ENCODE measurements at places on chromosomes 16 and 17.

DNA sequence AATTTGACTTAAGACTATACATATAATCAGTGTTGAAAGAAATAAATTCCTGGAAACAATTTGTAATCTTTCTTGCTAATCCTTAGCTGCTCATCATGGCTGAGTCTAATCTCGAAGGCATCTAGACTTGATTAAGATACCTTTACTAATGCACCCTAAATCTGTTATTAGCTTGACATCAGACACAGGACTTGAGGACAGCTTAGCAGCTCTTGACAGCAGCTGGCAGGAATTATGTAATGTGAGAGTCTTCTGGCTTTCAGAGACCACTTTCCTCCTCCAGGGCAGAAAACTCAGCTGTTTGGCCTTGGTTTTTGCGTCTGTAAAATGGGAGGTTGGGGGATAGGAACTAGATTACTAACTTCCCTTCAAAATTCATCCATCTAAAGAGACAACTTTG lies 7.1 kb upstream of the MPP2 start:
- DNase-seq: no peak

GRCh38 chr16:17836868-17837602 lies 366.3 kb upstream of the XYLT1 start:
- DNase-seq: no peak

DNA sequence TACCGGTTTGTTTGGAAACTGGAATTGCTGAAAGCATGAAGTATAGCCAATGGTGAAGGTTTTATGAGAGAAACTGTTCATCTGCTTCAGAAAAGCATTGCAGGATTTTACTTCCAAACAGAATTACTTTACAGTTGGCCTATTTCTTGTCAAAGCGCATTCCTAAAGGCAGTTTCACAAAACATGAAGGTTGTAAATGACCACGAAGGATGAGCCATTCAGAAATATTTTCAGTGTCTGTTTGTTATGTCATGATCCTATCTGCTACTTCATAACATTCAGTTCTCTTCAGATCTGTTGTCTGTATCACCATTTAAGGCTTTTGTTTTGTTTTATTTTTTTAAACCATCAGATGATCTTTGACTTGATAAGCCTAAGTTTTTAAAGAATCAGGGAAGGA lies 45.7 kb downstream of the AATF start:
- DNase-seq: no peak

DNA sequence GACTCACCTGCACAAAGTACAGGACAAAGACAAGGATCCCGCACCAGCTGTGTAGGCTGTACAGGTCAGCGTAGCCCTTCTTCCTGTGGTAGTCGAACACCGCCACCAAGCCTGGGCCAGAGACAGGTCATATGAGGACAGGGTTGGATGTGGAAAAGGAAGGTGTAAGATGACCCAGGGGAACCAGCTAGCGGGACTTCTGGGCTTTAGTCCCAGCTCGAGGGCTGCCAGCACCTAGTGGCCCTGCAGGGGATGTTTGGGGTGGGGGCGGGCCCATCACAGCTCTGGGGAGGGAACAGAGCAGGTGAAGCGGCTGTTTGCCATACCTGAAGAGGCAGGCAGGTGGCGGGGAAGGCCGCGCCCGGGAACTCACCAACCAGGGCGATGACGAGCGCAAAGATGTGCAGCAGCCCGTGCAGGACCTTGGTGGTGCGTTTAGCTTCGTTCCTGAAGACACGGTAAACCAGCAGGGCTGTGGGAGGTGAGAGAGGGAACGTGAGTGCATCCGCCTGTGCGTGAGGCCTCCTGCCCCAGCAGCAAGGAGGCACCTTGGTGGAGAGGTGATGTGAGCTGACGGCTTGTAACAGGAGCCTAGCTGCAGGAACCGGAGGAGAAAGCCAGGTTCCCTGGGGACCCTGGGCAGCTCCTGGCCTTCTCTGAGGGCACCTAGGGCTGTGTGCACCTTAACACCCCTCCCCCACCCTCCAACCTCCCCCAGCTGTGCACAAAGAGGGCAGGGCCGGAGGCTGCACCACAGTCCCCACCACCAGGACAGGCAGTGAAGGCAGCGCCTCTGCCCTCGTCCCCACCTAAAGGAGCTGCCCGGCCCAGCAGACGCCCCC lies 10.2 kb downstream of the CYB561 start:
- DNase-seq: no peak

DNA sequence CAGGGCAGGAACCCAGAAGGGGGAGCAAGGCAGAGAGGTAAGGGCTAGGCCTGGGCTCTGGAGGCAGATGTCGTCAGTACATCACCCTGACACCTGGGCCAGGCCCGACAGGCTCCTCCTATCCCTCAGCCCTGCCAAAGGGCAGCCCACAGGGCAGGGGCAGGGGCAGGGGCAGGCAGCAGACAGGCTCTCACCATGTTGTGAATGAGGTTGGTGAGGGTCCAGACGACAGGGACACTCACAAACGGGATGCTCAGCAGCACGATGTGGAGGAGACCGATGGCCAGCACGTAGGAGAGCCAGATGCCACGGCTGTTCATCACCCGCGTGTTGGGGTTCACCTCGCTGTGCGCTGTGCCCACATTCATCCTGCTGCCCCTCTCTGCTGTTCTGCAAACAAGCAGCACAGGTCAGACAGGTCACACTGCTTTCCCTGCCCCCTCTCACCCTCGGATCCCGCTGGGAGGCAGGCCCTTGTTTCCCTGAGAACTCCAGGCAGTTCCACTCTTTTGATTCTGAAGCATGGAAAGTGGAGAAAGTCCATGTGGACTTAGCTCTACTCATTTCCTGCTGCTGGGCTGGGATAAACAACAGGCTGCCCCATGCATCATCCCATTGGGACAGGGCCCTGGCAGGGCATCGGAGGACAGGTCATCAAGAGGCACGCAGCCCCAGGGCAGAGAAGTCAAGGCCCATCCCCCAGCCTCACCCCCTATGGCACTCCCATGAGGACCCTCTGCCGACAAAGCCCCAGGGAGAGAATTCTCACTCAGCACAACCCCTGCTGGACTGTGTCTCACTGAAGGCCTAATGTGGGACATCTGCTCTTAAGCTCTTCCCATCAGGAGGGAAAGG lies 3.3 kb downstream of the ORMDL3 start:
- DNase-seq: no peak

DNA sequence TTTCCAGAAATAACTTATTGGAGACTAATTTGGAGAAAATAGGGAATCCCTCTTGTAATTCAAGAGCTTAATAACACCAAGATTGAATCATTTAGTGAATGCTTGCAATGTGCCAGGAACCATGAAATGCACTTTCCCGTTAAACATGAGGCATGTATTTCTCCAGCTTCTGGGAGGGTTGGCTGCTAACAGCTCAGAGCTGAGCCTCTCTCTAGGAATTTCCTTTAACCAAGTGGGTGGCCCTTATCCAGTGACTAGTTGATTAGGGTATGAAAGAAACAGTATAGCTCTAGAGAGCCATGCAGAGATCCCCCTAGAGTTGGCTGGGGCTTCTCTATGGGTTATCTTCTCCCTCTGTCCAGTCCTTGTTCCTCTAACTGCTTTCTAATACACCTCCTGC lies 356.4 kb upstream of the GOT2 start:
- no peak for DNase-seq

- no peak for DNase-seq
Observed at GRCh38 chr16:389352-389751, 7.6 kb upstream of the PGAP6 start.

DNA sequence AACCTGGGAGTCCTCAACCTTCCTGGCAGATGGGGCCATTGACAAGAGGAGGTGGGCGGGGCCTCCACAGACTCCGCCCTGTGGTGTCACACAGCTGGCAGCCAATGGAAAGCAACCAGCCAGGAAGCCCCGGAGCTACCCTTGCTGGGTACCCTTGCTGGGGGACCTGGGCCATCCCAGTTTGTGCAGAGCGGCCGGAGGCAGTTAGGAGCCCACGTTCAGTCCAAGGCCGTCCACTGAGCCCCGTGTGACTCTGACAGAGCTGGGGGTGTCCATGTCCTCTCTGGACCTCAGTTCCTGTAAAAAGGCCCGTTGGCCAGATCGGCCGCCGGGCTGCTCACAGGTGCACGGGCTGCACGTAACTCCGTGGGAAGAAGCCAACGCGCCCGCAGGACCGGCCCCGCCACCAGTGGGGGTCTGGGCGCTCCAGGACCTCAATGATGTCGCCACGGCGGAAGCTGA lies 17.1 kb upstream of the FAM83G start:
- no peak for DNase-seq

GRCh38 chr16:66881014-66881417 lies 701 bp downstream of the PDP2 start:
- peak; percentile 12 for DNase-seq

GRCh38 chr17:27153005-27153404 lies 140.9 kb upstream of the WSB1 start:
- no peak for DNase-seq

GRCh38 chr17:61404663-61404912 lies 4.9 kb downstream of the TBX2 start:
- DNase-seq: no peak

- DNase-seq: no peak
Observed at GRCh38 chr17:62880120-62880519, 72.0 kb upstream of the MARCHF10 start.

GRCh38 chr17:48137656-48138055 lies 30.1 kb downstream of the SNX11 start:
- no peak for DNase-seq

GRCh38 chr16:19522397-19522732 lies 467 bp upstream of the GDE1 start:
- DNase-seq: no peak

GRCh38 chr16:65917466-65917865 lies 449.0 kb upstream of the CDH5 start:
- DNase-seq: no peak

DNA sequence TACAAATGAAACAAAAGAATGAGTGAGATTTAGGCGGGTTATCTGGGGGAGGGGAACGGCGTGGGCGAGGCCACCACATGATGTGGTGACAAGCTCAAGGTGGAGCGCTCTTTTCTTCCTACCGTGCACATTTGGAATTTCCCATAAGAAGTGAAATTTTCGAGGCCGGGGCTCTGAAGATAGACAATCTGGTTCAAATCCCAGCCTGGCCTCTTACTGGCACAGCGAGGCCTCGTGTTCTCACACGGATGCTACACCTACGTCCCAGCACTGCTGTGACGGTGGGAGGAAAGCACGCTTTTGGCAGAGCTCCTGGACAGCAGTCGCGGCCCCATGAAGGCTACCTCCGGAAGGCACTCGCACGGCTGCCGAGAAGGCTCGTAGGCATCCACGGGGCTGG lies 25.2 kb downstream of the ZDHHC7 start:
- DNase-seq: peak; percentile 18

DNA sequence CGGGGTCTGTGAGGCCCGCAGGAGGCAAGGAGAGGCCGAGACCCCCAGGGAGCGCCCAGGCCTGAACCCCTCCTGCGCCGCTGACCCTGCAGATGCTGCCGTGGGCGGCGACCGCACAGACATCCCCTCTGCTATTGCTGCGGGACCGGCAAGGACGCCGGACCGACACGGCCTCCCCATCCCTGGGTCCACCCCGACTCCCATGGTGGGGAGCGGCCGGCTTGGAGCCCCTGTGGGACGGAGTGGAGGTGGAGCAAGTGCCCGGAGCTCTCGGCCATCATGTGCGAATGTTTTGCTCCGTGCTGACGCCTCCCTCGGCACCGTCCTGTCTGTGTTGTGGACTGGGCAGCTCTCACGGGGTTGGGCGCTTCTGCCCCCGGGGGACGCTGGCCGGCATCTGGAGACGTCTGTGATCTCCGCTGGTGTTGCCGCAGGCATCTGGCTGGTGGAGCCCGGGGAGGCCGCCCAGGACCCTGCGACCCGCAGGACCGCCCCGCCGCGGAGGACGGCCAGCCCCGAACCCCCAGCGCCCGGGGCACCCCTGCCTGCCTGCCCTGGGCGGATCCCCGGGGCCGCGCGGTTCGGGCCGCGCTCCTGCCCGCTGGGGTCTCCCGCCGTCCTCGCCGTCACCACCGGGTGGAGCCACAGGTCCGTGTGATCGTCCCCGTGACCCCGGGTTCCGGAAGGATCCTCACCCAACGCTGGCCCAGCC lies 12.8 kb upstream of the GNG13 start:
- DNase-seq: peak; percentile 52

- DNase-seq: no peak
Observed at GRCh38 chr16:28495795-28496749, 1.6 kb downstream of the APOBR start.

- DNase-seq: no peak
Observed at GRCh38 chr16:14015033-14015432, 56.1 kb upstream of the MRTFB start.

GRCh38 chr16:31277659-31278260 lies 18.0 kb downstream of the ITGAM start:
- DNase-seq: no peak

- no peak for DNase-seq
Observed at GRCh38 chr16:77336637-77337036, 98.2 kb downstream of the ADAMTS18 start.

GRCh38 chr16:4323071-4323844 lies 7.4 kb downstream of the GLIS2 start:
- DNase-seq: no peak

DNA sequence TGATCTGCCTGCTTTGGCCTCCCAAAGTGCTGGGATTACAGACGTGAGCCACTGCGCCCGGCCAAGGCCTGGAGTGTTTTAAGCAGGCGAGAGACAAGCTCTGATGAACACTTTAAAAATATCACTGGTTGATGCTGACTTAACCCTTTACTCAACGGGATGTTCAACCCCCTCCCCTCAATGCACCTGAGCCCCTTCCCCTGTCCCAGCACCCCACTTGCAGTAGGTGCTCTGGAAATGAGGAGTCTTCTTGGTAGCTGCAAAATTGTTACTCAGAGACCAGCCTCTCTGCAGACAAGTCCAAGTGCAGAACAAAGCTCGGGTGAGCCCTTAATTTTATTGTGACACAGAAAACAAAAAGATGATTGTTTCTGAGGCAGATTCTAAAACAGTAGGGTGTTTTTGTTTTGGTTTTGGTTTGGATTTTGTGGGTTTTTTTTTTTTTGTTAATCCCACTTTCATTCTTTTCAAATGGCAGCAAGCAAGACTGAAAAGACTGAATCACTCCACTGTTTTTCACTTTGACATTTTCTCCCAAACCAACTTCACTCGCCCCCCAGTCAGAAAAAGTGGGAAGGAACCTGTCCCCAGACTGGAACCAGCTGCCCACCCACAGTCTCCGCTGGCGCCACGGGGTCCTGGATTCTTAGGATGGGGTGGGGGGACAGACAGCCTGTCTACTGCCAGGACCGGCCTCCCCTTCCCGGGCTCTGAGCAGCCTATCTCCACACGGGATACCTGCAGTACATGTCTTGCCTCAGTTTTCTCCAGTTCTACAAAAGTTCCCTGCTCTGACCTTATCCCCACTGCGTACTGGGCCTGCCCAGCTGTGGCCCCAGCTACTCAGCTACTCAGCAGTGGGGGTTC lies 5.2 kb upstream of the PLLP start:
- no peak for DNase-seq

All from stimulated activated CD4-positive, alpha-beta T cell treated with anti-CD3 and anti-CD28 coated beads, TNF-alpha, amount 100 ng/mL, for 1 hour (primary cell).